ENCODE measurements at places on chromosomes 12 and 14. TPM values are rescaled to one million over a fixed set of nuclear protein-coding genes. Genes with fewer than 3 reads are reported as not detected.

TDRD9 gene
- total RNA-seq = 1.2 TPM

ACSM4 gene
- total RNA-seq = not detected

IL23A gene
- 41.5 TPM for total RNA-seq

KRT74 gene
- not detected for total RNA-seq

KRT82 gene
- total RNA-seq = not detected

KRT78 gene
- total RNA-seq = not detected

SDR9C7 gene
- not detected for total RNA-seq

RASAL1 gene
- total RNA-seq = 9.8 TPM

TTC5 gene
- total RNA-seq = 20.6 TPM

All from activated CD8-positive, alpha-beta T cell treated with anti-CD3 and anti-CD28 coated beads for 36 hours (primary cell).